T47D (cell line): ENCODE measurements at places on chromosomes 3 and 15.

DNA sequence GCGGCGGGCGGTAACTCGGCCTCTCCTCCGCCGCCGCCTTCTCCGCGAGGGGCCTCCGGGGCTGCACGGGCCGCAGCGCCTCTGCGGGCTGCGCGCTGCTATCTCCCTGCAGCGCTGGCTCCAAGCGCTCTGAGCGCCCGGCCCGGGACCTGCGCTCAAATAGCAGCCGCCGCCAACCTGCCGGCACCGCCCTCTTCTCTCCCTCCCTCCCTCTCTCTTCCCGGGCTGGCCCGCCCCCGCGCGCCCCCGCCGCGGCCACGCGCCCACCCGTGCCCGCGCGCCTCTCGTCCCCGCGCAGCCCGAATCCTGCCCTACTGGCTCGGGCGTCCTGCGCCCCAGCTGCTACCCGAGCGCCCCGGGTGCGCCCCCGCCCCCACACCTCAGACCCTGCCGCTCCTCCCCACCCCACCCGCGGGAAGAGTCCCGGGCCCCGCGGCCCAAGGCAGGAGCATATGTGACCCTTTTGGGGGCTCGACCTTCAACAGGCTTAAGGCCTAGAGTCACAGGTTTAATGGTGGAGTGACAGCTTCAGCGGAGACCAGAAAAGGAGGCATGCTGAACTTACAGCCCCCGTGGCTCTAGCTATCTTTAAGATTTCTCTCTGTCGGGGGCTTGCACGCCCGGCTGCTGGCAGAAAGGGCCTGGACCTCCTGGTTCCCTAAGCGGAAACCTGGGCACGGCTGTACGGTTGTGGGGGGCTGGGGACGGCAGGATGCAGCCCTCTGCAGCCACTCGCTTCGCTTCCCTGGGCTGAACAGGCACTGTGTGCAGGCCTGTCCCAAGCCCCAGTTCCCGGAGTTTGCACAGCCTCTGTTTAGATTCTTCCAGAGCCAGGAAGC, at the start of gene CACNA2D2:
TSS of gene CACNA2D2 (minus strand) at position 131 of the 839 bp plus-strand sequence. CDS start 211 bp downstream, outside the sequence.
- DNase-seq, result peak; percentile 83

DNA sequence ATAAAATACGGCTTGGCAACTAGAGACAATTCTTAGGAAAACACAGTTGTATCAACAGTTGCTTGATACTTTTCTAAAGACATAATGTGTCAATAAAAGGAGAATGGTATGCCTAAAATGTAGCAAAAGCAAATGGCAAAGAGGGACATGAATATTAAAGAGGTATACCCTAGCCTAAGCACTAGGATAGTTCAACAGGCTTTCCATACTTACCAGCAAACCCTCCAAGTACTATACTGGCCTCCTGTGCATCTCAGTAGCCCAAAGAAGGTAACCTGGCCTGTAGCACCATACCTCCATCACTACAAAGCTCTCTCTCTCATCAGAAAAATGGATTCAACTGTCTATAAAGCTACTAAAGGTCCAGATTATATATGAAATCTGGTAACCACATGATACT, 7.5 kb downstream of the SETD2 start:
- no peak for DNase-seq

DNA sequence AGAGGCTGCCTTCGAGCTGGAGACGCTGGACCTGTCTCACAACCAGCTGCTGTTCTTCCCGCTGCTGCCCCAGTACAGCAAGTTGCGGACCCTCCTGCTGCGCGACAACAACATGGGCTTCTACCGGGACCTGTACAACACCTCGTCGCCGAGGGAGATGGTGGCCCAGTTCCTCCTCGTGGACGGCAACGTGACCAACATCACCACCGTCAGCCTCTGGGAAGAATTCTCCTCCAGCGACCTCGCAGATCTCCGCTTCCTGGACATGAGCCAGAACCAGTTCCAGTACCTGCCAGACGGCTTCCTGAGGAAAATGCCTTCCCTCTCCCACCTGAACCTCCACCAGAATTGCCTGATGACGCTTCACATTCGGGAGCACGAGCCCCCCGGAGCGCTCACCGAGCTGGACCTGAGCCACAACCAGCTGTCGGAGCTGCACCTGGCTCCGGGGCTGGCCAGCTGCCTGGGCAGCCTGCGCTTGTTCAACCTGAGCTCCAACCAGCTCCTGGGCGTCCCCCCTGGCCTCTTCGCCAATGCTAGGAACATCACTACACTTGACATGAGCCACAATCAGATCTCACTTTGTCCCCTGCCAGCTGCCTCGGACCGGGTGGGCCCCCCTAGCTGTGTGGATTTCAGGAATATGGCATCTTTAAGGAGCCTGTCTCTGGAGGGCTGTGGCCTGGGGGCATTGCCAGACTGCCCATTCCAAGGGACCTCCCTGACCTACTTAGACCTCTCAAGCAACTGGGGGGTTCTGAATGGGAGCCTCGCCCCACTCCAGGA, 21.1 kb downstream of the NRROS start:
- DNase-seq, result peak; percentile 87

- no peak for DNase-seq
These were observed 514.0 kb downstream of the OCA2 start for GRCh38 chr15:27585041-27585640.

DNA sequence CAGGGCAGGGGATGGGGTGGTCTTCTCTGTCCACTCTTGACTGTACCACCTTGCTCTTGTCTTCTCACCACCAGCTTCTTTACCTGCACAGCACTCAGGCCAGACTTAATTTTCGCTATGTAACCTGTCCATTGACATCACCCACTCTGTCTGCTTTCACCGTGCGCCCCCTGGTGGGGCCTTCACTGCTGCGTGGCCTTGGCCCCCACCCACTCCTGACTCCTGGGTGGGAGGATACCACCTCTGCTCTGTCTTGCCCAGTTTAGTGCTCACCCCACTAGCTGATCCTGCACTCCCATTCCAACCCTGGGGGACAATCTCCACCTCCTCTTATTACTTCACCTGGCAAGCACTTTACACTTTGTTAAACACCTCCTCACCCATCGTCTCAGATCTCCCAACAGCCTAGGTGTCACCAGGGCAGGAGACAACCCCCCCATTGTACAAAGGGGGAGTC, 17.7 kb downstream of the PTH1R start:
- peak; percentile 70 for DNase-seq

DNA sequence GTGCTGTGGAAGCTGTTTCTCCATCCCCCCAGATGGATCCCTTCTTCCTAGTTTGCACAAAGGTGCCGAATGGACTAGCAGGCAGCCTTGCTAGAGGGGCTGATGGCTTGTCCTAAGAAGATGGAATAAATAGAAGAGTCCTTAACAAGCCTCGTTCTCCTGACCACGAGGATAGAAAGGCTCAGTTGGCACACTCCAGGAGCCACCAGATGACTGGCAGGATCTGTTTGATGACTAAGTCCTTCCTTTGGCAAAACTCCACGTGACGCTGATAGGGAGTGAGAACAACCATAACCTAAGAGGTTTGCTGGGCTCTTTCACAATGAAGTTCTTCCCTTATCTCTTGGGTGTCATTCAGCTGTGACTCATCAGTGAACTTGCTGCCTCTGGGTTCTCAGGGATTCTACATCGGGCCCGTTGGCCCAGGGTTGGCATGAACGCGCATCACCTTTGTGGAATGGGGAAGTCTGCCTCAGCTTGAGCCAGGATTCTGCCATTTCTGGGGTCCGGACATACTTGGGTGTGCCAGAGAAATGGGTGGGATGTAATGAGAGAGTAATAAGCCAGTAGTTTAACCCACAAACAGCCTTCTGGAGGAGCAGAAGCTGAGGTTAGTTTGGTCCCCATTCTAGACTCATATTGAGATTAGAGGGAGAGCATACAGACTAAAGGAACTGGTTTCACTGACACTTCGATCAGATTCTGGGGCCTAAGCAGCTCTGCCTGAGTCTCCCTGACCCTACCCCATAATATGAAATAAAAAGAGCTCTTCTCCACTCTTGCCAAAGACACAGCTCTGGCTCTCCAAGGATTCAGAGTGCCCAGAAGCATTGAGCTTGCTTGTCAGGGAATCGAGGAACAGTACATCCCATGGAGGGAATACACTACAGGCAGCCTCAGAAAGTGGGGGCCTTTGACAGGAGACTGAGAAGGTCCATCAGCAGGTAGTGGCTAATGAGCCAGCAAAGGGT, 2.0 kb upstream of the MELTF start:
- DNase-seq, result peak; percentile 39

GRCh38 chr3:181103605-181104004, 114.1 kb upstream of the DNAJC19 start:
- no peak for DNase-seq

DNA sequence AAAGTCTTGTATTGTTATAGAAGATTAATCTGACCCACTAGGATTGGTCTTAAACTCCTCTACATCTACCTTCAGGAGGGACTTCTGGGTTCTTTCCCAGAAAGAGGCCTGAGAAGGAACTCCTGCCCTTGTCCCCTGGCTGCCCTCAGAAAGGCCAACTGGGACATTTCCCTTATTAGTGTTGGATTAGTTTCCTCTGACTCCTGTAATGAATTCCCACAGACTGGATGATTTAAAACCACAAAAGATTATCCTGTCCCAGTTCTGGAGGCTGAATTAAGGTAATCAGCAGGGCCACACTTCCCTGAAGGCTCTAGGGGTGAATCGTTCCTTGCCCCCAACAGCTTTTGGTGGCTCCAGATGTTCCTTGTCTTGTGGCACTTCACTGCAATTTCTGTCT, 102.8 kb upstream of the NMNAT3 start:
- no peak for DNase-seq

- no peak for DNase-seq
These were observed 134.9 kb downstream of the MBNL1 start for GRCh38 chr3:152403632-152404066.

DNA sequence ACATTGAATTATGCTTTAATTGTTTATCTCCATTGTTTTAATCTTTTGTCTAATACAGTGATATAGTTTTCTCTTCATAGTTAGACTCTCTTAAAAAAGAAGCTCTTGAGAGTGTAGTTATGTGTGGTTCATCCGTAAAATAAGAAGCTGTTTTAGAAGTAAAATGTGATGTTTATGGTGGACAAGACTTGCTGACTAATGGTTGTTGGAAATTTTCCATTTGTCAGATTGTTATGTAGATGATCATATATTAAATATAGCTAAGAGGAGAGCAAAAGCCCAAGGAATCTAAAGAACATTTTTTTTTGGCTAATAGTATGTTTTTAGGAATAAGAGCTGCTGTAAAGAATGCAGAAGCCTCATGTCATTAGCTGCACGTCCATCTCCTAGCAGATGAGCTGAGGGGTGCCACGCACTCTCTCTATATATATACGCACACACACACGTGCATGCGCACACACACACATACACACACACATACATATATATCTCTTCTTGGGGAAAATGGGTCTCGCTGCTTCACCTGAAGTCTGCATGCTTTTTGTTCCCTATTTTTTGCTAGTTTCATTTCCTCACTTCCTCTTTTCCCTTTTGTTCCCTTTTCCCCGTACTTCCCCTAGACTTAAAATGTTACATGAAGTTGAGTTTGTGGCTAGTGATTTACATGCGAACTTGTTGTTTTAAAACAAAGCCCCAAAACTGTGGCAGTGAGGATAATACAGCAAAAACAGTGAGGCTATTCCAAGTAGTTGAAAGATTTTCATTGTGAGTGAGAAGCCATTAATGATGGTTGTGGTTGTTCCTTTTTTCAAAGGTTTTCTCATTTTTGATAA, 107.8 kb downstream of the MBNL1 start:
- DNase-seq, result no peak

- no peak for DNase-seq
These were observed 46.6 kb downstream of the FAH start for GRCh38 chr15:80199366-80199765.

- DNase-seq, result no peak
These were observed 193.0 kb upstream of the GOLIM4 start for GRCh38 chr3:168288511-168289401.

DNA sequence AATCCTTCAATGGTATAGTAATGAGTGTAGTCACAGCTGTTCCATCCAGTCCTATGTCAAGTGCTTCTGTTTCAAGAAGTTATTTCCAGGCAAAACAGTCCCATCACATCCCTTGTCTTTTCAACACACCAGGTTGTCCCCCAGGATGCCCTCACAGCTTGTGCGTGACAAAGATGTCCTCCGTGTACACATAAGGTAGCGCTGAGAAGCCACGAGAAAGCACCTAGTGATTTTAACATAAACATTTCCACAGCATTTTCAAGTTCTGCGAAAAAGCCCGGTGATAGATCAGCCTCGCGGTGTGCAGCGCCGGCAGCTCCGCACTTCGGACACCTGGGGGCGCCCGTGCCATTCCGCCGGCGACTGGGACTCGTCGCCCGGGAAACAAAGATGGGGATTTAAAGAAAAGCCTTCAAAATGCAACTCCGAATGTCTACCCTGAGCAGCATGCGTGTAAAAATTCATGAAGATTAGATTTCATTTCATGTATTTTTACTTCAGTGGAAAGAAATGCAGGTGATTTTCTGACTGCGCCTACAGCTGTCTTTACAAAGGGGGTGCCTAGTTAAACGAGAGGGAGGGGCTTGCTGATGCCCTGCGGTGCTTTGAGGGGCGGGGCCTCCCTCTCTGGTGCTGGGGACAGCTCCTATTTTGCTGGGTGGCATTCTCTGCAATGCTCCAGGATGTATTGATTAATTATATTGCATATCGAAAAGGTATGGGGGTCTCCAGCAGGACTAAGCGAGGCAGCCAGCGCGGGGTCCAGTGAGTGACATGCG, 49.9 kb downstream of the KY start:
- DNase-seq, result peak; percentile 77

DNA sequence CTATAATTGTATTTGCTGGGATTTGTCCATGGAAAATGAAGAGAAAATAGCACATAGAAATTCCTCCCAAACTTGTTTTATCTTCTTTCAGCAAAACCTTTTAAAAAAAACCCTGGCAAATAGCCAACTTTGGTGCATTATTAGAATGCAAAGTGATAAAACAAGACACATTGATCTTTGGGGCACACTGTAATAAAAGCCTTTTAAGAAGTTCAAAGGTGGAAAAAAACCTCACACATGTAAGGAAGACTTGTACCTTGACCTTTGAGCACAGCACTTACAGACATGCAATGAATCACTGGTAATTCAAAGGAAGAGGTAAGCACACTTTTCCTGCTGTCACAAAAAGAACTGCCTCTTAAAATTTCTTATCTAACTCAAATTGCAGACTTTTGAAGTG, 8.0 kb upstream of the MORC1 start:
- no peak for DNase-seq

GRCh38 chr15:71677766-71678165, 132.6 kb upstream of the NR2E3 start:
- DNase-seq, result no peak

GRCh38 chr15:94547711-94548110, 316.4 kb downstream of the MCTP2 start:
- no peak for DNase-seq

DNA sequence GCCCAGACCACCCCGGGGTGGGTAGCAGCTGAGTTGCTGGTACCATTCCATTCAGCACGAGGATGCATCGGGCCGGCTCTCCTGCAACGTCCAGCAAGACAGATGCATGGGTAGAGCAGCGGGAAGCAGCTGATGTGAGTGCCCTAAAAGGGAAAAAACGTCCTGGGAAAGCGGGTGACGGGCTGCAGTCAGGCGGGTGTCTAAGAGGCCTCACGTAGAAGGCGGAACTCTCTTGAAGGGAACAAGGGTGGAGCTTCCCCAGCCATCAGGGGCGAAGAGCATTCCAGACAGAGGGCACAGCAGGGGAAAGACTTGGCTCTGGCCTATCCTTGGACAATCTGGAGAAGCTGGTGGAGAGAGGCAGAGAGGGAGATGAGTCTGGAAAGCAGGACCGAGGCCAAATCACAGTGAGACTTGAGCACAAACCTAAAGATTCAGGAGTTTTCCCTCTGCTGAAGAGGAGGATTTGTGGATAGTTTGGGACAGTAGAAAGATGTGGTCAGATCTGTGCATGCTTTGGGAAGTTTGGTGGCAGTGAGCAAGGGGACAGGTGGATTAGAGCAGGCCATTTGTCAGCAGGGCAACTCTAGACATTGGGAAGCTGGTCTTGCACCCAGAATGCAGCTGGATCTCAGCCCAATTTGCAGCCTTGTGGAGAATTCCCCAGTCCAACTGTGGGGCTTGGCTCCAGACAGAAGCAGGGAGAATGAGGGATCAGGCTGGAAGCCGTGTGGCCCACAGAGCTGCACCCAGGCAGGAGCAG, 70.7 kb downstream of the SEMA5B start:
- DNase-seq, result no peak
